ENCODE measurements at places on chromosomes 12 and 14. TPM values are rescaled to one million over a fixed set of nuclear protein-coding genes. Genes with fewer than 3 reads are reported as not detected.

HOXC4 gene
- not detected for polyA plus RNA-seq

FOXG1 gene
- not detected for polyA plus RNA-seq

RFLNA gene
- polyA plus RNA-seq = 1.3 TPM

HSPB8 gene
- 16.1 TPM for polyA plus RNA-seq

BRAP gene
- polyA plus RNA-seq = 9.3 TPM

RASAL1 gene
- 5.5 TPM for polyA plus RNA-seq

CAPZA3 gene
- not detected for polyA plus RNA-seq

GPR135 gene
- polyA plus RNA-seq = 2.2 TPM

COX8C gene
- not detected for polyA plus RNA-seq

GPR162 gene
- polyA plus RNA-seq = 3.8 TPM

HCAR1 gene
- polyA plus RNA-seq = not detected

KRR1 gene
- 52.3 TPM for polyA plus RNA-seq

GSG1 gene
- 2.9 TPM for polyA plus RNA-seq

PRH2 gene
- not detected for polyA plus RNA-seq

JPH4 gene
- polyA plus RNA-seq = 8.0 TPM

PLEKHH1 gene
- polyA plus RNA-seq = 3.3 TPM

IAPP gene
- polyA plus RNA-seq = not detected

C14orf132 gene
- 31.6 TPM for polyA plus RNA-seq

DNAI7 gene
- 6.2 TPM for polyA plus RNA-seq

AMN gene
- polyA plus RNA-seq = not detected

FBLN5 gene
- polyA plus RNA-seq = 4.5 TPM

CD163 gene
- polyA plus RNA-seq = not detected

Data from Purkinje cell (primary cell).